ENCODE measurements at places on chromosomes 7 and 10. TPM values are rescaled to one million over a fixed set of nuclear protein-coding genes. Genes with fewer than 3 reads are reported as not detected.

TLX1 gene
- not detected for total RNA-seq

KLF14 gene
- under 0.01 TPM for total RNA-seq

NPVF gene
- total RNA-seq = not detected

CDHR1 gene
- total RNA-seq = under 0.01 TPM

TMEM184A gene
- total RNA-seq = not detected

NYAP1 gene
- 0.83 TPM for total RNA-seq

DENND2A gene
- total RNA-seq = under 0.01 TPM

GALNT17 gene
- not detected for total RNA-seq

EPC1 gene
- total RNA-seq = 14.8 TPM

TAS2R3 gene
- 1.2 TPM for total RNA-seq
